Tibial artery (tissue), 4 donors: ENCODE measurements at places on chromosomes 3 and 15.

- no peak for DNase-seq
These were observed 18.4 kb upstream of the RAD18 start for GRCh38 chr3:8981700-8982099.

DNA sequence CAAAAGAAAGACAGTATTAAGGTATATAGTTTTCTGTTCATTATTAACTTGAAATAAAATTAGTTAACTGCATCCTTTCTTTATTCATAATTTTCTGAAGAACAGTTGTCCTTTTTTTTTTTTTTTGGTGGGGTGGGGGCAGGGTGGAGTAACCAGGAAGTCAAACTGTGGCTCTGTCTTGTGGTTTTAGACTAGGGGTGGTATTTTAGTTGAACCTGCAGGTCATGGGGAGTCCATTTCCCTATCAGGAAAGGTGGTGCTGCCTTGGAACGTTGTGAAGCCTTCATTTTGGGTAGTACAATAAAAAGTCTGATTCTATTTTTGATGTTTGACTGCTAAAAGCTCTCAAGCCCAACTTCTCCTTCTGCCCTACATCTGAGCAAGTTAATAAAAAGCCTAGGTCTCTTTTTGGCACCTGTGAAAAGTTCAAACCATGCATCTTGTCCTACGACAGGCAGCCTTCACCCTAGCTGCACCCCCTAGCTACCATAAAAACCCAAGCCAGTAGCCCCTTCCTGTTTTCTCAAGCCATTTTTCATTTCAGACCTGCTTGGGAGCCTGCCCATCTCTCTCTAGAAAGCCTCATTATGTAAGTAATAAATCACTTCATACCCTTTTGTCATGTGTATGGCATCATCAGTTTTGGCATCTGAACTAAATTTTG is 31.2 kb upstream of the RIOX2 start:
- no peak for DNase-seq

GRCh38 chr3:37779289-37780152 is 82.2 kb upstream of the CTDSPL start:
- DNase-seq: no peak

- no peak for DNase-seq
These were observed 160.6 kb upstream of the ATP10A start for GRCh38 chr15:26023691-26024090.

GRCh38 chr3:140529558-140529957 is 148.3 kb upstream of the TRIM42 start:
- DNase-seq: no peak

DNA sequence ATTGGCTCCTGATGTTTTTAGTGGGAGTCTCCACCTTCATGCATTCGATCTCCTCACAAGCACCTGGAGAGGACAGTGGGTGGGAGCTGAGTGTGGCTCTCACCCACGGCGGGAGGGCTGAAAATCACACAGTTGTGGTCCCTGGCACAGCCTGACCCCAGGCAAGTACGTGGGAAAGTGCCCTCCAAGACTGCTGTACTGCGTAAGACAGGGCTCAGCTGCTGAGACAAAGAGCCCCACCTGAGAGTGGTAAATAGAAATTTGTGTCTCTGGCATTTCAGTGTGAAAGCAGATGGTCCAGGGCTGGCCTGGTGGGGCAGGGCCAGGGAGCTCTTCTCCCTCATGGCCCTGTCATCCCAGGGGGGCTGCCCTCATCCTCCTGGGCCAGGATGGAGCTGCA is 77.4 kb upstream of the IQSEC1 start:
- peak; percentile 38 for DNase-seq

DNA sequence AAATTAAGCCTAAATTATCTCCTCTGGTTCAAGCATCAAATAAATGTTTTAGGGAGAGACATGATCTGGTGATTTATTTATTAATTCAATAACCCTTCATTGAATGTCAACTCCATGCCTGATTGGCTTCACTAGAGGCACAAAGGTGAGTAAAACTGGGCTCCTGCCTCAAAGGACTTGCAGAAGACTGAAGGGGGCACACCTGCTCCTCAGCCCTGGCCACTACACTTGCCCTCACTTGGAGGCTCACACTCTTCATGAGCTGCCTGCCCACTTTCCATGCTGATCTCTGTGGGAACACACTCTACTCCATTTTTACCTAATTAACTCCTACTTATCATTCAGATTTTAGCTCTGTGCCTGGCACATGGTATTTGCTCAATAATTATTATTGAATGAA is 84.4 kb upstream of the KCNMB2 start:
- DNase-seq: no peak

DNA sequence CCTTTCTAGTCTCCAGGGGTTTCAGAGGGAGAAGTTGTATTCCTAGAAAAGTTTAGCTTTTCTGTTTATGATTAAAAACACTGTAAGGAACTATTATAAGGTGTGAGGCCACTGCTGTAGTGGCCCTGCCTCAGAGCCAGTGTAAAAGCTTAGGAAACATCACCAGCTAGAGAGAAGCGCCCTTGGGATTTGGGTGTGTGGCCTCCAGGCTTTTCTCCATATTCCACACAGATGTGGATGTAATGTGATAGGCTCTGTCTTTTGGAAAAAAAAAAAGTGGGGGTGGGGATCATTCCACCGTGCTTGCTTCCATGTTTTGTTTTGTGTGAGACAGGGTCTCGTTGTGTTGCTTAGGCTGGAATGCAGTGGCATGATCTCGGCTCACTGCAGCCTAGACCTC is 13.9 kb downstream of the SEC61A1 start:
- no peak for DNase-seq

DNA sequence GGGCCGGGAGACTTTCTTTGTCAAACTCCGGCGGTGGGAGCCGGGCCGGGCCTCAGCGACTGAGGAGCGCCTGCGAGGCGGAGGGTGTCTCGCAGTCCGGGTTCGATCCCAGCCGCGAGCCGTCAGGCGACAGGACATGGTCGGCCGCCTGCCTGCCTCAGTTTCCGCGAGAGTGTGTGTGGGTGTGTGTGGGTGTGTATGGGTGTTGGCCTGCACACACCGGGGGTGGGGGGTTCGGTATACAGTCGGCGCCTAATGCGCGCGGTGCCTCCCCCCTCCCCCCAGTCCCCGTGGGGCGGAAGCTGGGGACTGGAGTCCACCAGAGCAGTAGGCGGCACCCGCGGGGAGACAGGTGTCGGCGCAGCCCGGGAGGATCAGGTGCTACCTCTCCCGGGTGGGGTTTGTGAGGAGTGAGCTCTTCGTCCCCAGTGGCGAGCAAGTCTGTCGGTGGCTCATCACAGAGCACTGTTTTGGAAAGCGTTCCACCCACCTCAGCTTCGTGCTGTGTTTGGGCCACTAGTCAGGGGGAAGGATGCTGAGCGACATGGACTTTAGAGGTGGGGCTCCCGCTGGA is 246.3 kb downstream of the GOLGA6L6 start:
- DNase-seq: no peak

GRCh38 chr3:154252759-154253638 is 71.3 kb downstream of the DHX36 start:
- peak; percentile 94 for DNase-seq
